Activated T-helper 2 cell treated with anti-CD3 and anti-CD28 coated beads, Interferon-gamma antibody, Interleukin-2, Interleukin-4, amounts not matched to agents 10 μg/mL and 5 μg/mL and 100 μg/mL, durations not matched to agents 14 hours and 24 hours and 36 hours (primary cell): ENCODE measurements at places on chromosomes 4 and X. TPM values are rescaled to one million over a fixed set of nuclear protein-coding genes. Genes with fewer than 3 reads are reported as not detected.

DNA sequence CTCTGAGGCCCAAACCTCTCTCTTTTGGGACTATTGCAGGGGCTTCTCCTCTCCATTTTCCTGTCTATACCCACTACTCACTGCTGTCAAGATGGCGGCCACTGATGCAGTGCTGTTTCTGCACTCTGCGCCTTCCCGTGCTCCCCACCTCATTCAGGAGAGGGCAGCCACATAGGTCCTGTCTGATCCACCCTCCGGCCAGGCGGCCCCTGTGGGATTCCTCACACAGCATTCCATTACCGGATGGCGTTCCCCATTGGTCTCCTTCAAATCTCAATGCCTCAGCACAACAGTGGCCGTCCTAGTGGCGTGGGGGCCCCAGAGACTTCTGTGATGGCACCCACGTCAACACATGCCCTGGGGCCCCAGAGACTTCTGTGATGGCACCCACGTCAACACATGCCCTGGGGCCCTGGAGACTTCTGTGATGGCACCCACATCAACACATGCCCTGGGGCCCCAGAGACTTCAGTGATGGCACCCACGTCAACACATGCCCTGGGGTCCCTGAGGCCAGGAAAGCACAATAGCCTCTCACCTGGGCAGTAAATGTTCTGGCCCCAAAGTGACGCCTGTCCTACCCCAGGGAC, 7.3 kb downstream of the SPON2 start:
- DNase-seq: no peak

DNA sequence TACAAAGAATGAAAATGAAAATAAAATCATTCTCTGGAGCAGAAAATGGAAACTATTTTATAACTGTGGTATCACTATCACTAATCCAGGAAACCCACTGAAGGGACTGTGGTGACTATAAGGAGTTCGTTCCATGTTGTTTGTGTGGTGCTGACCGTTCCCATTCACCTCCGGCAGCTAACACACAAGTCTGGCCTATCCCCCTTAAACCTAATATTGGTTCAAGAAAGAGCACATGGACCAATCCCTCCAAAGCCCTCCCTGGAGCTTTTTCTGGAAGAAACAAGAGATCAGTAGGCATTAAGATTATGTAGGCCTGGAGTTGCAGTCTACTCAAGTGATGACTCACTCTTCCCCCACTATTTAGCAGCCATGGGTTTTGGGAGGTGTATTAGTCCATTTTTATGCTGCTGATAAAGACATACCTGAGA, 25.9 kb upstream of the FAM241A start:
- DNase-seq: peak; percentile 36

The TRO gene
- total RNA-seq: 2.1 and 2.8 TPM in 2 replicates

GRCh38 chr4:89099034-89099433, 12.3 kb upstream of the TIGD2 start:
- DNase-seq: no peak

- no peak for DNase-seq
Measured at GRCh38 chr4:25313201-25313895, 774 bp downstream of the ZCCHC4 start.

DNA sequence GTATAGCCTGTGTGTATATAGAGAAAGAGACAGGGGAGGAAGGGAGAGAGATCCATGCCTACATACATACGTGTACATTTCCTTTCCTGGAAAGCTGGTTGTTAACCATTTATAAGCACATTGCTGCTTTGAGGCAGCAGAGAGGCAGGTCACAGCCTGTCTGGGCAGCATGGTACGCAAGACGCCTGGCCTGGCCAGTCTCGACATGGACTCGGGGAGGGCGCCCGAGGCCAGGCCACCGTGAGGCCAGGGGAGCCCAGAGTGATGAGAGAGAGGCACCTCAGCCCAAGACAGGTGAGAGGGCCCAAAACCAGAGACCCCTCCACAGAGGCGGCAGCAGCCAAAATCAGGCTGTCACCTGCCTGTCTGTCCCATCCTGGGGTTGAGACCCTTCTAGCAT, 3.9 kb downstream of the TREX2 start:
- no peak for DNase-seq

DNA sequence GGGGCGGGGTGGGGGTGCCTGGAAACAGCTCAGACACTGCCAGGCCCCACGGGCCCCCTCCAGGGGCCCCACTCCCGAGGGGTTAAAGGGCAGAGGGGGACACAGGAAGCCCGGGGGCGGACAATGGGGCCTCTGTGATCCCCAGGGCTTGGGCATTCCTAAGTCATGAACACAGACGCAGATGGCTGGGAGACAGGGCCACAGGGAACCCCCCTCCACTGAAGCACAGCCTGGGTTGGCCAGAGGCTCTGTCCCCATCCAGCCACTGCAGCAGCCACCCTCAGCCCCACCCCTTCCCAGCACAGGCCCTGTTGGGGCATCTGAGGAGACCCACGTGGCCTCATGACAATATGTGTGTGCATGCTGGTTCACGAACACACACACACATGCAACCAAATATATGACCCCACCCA, 3.9 kb downstream of the L1CAM start:
- DNase-seq: no peak

The MAB21L2 gene
- not detected in 2 replicates for total RNA-seq

DNA sequence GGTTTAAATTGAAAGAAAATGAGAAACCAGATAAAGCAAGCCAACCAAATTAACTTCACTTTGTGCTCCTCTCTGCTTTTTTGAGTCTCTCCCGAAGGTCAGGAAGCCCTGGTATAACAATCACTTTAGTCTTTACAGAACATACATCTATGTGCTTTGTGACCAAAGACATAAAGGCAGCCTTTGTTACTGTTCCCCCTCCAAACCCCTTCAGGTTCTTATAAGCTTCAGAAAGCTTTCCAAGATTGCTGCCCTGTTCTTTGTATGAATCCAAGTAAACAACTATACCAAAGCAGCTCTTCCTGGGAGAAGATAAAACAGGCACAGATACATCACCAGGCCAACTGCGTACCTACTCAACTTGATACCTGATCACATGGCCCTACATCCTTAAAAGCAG, 28.7 kb downstream of the RLIM start:
- DNase-seq: no peak

DNA sequence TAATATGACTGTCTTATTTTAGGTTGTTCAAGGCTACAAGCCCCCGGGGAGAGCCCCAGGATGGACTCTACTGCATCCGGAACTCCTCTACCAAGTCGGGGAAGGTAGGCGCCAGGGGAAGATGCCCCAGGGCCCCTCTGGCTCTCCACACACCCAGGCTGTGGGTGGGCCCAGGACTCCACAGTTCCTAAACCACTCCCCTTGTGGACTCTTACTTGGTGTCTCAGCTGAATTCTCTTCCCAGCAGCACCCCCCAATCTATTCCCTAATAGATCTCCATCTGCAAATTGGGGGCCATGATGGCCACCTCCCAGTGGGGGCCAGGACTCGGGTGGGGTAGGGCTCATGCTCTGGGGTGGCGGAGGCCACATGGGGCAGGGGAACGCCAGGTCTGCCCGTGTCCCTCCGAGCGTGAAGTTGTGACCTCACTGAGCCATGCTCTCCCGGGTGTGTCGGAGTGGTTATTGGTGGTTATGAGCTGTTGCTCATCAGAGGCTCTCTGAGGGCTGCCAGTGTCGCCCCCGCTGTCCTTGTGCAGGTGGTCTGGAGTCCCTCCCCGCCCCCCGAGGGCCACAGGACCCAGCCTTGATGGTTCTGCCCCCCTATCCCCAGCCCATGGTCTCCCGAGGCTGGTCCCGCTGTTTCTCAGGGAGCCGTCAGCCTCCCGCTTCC, 11.2 kb upstream of the ADD1 start:
- no peak for DNase-seq

DNA sequence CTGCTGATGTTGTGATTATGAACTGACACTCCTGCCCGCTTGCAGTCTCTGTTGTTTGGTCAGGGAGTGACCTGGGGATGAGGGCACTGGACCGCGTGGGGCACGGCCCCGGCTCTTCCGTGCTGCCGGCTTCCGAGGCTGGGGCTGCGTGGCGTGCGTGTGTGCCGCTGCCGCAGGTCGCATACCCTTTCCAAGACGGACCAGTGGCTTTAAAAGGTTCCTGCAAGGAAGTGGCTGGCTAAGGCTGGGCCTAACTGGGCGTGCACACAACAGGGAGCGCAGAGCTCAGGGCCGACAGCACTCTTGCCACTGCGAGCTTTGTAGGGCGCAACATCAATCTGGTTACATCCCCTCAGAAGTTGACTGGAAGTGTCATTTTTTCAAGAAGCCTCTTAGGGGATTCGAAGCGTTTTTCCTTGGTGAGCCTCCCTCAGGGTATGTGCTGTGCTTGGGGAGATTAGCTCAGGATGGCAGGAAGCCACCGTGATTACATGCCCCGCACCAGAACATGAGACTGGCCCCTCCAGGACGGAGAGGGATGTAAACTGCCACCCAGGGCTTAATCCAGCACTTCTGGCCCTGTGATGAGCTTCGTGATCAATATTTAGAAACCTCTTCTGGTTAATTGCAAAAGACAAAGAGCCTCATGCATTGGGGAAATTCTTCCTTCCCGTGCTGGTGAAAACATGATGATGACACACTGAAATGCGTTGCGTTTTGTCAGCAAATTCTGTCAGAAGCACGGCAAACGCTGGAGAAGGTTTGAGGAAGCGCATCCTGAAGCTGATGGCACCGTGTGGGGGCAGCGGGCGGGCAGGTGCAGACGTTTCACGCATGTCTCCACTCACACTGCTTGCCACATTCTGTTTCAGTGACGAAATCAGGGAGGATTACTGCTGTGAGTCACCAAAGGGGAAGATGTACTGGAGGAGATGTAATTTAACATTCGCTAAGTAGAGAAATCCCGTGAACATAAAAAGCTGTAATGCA, 11.1 kb downstream of the MAEA start:
- no peak for DNase-seq

GRCh38 chr4:81030061-81030980, at the start of gene BMP3:
Gene BMP3 (plus strand): TSS chr4:81030708. CDS start chr4:81031285, 577 bp downstream.
- no peak for DNase-seq

DNA sequence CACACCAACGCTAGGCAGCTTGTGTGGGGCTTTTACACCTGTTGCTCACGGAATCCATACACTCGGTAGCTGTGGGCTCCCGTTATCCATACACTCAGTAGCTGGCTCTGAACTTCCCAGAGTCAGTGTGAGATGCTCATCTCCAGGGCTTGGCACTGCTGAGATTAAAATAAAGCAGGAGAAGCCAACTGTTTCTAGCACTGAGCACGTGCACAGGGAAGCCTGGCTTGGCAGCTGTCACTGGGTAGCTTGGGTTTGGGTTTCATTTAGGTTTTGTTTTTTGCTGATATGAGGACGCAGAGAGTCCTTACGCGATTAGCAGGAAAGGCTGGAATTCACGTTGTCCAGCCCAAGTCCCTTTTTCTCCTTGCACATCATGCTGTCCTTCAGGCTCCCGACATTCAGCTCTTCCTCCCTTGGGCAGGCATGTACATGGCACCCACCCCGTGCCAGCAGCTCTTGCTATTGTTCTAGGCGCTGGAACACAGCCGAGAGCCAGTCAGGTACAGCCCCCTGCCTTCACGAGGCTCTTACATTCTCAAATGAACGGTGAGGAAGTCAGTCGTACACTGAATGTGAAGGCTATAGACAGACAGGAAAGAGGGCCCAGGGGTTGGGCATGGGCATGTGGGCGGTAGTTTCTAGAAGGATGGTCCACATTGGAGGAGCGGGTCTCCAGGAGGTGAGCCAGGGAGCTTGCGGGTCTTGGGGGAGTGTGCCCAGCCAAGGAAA, 25.9 kb downstream of the NSG1 start:
- DNase-seq: no peak

DNA sequence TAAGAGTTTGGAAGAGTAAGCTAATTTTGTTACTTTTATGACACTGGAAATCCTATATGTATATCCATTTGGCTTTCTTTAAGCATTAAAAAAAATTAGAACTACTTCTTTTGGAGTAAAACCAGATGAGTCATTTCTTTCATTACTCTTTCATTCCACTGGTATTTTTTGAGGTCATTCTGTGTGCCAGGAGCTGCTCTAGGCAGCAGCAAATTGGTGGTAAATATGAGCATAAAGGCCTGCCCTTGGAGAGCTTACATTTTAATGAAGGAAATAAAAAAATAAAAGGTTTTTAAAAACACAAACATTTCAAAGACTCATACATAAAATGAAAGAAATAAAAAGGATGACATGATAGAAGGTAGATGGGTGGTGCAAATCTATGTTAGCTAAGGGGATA, 37.4 kb downstream of the MID1 start:
- DNase-seq: no peak

GRCh38 chr4:30776921-30777415, 56.8 kb downstream of the PCDH7 start:
- DNase-seq: no peak

DNA sequence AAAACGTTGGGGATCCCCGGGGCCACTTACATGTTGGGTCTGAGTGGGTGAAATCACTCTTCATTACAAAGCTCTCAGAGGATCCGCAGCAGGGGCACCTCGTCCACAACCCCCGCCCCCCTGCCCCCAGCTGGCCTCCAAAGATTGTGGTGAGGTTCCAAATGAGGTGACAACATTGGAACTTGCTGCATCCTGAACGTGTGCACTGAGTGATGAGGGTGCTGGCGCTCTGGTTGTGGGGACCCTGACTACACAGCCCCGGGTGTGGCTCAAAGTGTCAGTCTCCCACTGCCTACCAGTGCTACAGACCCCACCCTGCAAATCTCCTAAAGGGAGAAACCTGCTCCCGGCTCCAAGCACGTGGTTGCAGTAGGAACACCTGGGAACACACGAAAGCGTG, 111.9 kb downstream of the PHKA2 start:
- DNase-seq: no peak

The FAM241A gene
- 5.5 and 5.6 TPM in 2 replicates for total RNA-seq

DNA sequence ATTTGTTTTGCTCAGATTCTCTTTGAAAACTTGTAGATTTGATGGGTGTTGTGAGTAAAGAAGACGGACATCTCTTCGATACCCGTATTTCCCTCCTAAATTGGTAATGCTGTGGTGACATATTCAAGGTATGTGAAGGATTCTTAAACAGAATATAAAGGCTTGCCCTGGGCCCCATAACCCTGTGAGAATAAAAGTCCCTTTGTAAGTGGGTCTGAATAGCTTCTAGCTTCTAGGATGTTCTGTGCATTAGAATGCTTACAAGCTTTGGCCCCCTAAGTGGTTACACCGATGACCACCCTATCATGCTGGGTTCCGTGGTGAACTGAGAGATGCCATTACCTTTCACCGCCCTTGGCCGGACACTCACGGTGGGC, 574 bp upstream of the MOB1B start:
- no peak for DNase-seq

GRCh38 chrX:119512146-119512800, 44.0 kb downstream of the SLC25A5 start:
- no peak for DNase-seq

- no peak for DNase-seq
Measured at GRCh38 chrX:73849073-73849472, 286.1 kb downstream of the CHIC1 start.

DNA sequence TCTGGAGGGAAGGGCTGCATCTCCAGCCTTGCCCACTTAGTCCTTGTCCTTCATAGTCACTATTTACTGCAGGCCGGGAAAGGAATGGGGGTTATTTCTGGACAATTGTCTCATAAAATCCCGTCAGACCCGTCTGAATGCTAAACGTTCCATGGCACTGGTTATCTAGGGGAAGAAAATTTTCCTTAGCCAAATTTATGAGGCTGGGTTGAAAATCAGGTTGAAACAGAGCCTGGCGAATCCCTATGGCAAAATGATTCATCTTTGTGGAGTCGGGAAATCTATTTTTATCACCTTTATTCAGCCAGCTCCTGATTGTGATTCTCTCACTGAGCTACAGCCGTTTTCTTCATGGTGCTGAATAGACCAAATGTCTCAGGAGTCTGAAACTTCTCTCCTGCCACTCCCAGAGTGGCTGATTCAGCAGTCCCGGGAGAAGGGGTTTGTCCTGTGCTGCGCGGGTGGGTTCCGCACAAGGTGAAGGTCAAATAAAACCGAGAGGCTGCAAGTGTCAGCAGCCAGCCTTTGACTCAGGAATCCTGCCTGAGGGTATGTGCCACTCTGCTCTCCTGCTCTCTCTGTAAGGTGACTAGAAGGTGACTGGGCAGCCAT, 1.0 kb downstream of the LIMCH1 start:
- DNase-seq: no peak
